ENCODE measurements at places on chromosomes 11 and 22.

- no peak for DNase-seq
Measured at GRCh38 chr22:43880541-43880991, 11.2 kb downstream of the PNPLA5 start.

- no peak for DNase-seq
Measured at GRCh38 chr11:108938604-108939003, 273.7 kb downstream of the DDX10 start.

GRCh38 chr11:28514391-28514790 lies 406.2 kb downstream of the METTL15 start:
- DNase-seq = no peak

DNA sequence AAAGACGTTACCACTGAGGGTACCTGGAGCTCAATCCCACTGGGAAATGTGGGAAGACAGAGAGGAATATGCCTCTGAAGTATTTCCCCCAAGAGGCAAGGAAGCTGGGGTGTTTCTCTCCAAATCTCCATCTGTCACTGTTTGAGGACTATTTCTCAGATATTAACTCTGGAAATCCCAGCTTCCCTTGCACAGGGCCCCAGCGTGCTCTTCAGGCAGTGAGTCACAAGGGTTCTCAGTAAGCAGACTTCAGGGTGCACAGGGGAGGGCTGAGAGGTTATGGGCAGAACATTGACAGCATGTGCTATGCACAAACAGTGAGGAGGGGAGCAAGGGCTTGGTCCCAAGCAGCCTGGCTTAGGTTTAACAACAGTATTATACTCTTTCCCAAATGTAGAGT lies 60.9 kb upstream of the EED start:
- no peak for DNase-seq

DNA sequence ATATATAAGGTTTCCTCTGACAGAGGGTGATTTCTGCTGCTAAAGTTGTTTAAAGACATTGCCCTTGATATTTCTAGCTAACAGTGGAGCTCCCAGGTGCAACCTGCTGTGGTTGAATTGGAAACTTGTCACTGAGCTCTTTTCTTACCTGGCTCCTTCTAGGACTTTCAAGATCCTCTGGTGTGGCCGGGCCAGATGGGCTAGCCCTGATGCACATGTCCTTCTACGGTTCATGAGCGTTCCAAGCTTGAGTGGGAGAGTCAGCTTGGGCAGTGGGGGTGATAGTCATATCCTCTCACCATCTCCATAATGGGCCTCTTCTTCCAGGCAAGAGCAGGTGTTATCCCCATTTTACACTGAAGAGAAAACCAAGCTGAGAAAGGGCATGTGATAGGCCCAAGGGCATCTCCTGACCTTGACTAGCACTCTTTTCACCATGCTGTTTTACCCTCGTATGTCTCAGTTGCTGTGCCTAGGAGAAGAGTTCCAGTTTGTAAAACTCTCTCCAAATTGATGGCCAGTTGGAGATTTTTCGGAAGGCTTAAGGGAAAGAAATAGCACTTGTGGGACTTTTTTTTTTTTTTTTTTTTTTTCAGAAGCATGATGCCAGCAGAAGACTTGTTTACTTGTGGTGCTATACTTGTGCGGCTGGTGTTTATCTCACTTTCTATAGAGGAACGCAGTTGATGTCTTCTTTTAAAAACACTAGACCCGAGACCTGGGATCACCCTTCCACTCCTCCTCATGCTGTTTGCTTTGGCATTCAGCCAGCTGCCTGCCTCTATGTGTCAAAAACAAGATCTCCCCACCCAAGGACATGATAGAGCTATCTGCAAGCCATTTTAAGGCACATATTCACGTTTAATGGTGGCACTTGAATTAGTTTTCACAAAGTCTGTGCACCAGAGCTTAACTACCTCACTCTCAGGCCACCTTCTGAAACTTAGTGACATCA lies 32.6 kb downstream of the TEAD1 start:
- no peak for DNase-seq

All from non-pigmented ciliary epithelial cell (primary cell).